Activated T-helper 1 cell treated with anti-CD3 and anti-CD28 coated beads, Interleukin-12 subunit alpha, Interleukin-12 subunit beta, Interleukin-2, Interleukin-4 antibody, amounts not matched to agents 30 ng/mL and 10 ng/mL and 1 ng/mL, durations not matched to agents 14 hours and 24 hours and 36 hours (primary cell): ENCODE measurements at places on chromosomes 7 and 10. TPM values are rescaled to one million over a fixed set of nuclear protein-coding genes. Genes with fewer than 3 reads are reported as not detected.

The ACTL6B gene
- total RNA-seq, result not detected in 2 replicates

The HOXA5 gene
- not detected in 2 replicates for total RNA-seq

The PPP1R3C gene
- not detected in 2 replicates for total RNA-seq

The RBM20 gene
- not detected in 2 replicates for total RNA-seq

The CCDC172 gene
- total RNA-seq, result not detected in 2 replicates

The TLX1 gene
- total RNA-seq, result not detected in 2 replicates

The MSMB gene
- not detected in 2 replicates for total RNA-seq

The CHST3 gene
- 0.16 and 0.22 TPM in 2 replicates for total RNA-seq

The PIK3AP1 gene
- total RNA-seq, result 8.2 and 9.9 TPM in 2 replicates

The HABP2 gene
- not detected in 2 replicates for total RNA-seq
